Colonic mucosa (tissue), 4 donors: ENCODE measurements at places on chromosomes 16 and 17. TPM values are rescaled to one million over a fixed set of nuclear protein-coding genes. Genes with fewer than 3 reads are reported as not detected.

The NAGS gene
- 14.0 TPM for total RNA-seq

GRCh38 chr17:70290770-70291169 lies 121.4 kb downstream of the KCNJ2 start:
- no peak for DNase-seq

DNA sequence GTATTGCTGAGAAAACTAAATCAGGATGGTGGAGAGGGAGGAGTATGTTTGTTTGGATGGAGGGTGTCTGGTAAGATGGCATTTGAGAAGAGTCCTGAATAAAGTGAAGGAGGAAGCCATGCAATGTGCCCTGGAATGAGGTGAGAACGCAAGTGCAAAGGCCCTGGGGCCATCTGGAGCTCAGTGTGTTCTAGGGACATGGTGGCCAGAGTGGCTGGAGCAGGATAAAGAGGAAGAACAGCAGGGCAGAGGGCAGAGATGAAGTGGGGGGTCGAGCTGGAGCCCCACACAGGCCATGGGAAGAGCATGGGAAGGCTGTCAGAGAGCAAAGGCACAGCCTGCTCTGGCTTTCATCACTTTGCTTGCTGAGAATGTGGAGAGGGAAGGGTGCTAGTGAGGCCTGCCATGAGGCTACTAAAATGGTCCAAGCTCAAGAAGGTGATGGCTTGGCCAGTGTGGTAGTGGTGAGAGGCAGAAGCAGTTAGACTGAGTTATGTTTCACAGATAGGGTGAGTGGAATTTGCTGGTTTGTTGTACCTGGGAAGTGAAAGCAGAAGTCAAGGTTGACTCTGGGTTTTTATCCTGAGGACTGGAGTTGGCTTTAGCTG lies 234.1 kb downstream of the FOXL1 start:
- no peak for DNase-seq

- DNase-seq = no peak
Observed at GRCh38 chr16:69709456-69710084, 16.8 kb downstream of the NQO1 start.

The TAC4 gene
- total RNA-seq = not detected

The EVI2A gene
- 2.6 TPM for total RNA-seq

DNA sequence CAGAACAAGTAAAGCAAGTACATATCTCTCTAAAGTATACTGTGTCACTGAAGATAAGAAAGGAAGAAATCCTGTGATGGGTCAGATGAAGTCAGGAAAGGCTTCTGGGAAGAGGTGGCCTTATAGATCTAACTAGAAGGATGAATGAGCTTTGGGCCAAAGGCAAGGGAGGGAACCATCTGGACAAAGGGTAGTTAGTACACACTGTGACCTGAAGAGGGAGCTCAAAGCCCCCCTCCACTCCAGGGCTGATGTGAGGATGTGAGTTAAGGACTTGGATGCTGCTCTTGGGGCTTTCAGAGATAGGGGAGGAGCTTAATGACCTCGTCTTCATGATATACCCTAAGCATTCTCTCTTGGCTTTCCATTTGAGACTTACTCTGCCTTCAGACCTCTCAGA lies 185.3 kb upstream of the CACNG3 start:
- no peak for DNase-seq

- no peak for DNase-seq
Observed at GRCh38 chr16:77856438-77857160, 68.2 kb downstream of the VAT1L start.

DNA sequence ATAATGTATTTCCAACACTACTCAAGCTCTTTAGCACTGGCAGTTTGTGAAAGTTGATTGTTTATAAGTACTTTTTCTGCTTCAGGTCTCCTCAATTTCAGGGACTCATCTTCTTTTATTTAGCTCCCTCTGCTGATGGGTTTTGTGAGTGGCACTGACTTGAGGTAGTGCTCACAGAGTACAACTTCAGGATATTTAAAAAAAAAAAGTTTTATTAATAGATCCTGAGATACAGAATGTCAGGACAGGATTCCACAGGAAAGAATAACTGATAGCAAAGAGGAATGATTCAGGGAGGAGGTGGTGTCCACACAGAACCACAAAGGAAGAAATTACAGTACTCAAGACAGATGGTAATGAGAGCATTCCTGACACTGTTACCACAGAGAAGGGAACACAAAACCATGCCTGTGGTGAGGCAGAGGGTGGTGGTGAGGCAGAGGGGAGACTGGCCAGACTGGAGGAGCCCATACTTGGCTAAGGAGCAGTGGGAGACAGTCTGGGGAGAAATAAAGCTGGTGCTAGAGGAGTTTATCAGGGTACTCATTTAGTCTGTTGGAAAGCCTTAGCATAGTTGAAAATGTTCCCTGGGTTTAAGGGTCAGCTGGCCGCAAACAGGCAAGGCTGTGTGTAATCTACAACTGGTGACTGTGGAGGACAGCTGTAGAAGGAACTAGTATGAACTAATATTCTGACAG lies 63.7 kb downstream of the SPAG9 start:
- DNase-seq = peak; percentile 36
